Adrenal gland (tissue), 19 donors: ENCODE measurements at places on chromosomes 16 and 17. TPM values are rescaled to one million over a fixed set of nuclear protein-coding genes. Genes with fewer than 3 reads are reported as not detected.

NHERF2 gene
- 64.4 TPM for total RNA-seq

DNA sequence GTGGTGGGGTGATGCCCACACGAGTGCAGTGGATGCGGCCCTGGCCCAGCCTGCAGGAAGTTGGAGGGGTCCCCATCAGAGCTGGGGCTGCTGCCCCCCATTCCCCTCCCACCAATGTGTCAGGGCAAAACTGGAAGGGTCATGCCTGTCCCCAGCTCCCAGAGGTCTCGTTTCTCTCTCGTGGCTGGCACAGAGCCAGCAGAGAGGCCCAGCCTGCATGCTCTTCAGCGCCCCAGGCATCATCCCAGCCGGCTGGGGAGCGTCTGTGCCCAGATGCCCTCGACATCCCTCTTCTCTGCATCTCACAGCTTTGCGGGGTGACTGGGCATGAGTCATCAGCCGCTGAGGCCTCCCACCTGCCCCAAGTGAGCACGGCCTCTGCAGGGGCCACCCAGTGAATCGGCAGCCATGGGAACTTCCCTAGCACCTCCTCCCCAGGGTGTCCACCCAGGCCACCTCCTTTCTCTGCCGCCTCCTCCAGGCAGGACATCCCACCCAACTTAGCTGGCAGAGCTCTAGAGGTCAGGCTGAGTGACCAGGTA is 9.8 kb upstream of the CSNK1D start:
- DNase-seq = peak; percentile 89

TBC1D3C gene
- not detected for total RNA-seq

ZNF785 gene
- total RNA-seq = 14.6 TPM

GRCh38 chr17:79019632-79020584 is 4.1 kb upstream of the C1QTNF1 start:
- DNase-seq = peak; percentile 85

DNA sequence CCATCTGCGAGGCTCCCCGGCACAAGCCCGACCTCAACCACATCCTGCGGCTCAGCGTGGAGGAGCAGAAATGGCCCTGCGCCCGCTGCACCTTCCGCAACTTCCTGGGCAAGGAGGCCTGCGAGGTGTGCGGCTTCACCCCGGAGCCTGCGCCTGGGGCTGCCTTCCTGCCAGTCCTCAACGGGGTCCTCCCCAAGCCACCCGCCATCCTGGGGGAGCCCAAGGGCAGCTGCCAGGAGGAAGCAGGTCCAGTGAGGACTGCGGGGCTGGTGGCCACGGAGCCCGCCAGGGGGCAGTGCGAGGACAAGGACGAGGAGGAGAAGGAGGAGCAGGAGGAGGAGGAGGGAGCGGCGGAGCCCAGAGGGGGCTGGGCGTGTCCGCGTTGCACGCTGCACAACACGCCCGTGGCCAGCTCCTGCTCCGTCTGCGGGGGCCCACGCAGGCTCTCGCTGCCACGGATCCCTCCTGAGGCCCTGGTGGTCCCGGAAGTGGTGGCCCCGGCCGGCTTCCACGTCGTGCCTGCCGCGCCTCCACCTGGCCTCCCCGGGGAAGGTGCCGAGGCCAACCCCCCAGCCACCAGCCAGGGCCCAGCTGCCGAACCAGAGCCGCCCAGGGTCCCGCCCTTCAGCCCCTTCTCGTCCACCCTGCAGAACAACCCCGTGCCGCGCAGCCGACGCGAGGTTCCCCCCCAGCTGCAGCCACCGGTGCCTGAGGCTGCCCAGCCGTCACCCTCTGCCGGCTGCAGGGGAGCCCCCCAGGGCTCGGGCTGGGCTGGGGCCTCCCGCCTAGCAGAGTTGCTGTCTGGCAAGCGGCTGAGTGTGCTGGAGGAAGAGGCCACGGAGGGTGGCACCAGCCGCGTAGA is 13.1 kb upstream of the PRR35 start:
- DNase-seq = peak; percentile 87

GRCh38 chr17:22278302-22279275 is 586.3 kb downstream of the KCNJ18 start:
- DNase-seq = no peak

DNA sequence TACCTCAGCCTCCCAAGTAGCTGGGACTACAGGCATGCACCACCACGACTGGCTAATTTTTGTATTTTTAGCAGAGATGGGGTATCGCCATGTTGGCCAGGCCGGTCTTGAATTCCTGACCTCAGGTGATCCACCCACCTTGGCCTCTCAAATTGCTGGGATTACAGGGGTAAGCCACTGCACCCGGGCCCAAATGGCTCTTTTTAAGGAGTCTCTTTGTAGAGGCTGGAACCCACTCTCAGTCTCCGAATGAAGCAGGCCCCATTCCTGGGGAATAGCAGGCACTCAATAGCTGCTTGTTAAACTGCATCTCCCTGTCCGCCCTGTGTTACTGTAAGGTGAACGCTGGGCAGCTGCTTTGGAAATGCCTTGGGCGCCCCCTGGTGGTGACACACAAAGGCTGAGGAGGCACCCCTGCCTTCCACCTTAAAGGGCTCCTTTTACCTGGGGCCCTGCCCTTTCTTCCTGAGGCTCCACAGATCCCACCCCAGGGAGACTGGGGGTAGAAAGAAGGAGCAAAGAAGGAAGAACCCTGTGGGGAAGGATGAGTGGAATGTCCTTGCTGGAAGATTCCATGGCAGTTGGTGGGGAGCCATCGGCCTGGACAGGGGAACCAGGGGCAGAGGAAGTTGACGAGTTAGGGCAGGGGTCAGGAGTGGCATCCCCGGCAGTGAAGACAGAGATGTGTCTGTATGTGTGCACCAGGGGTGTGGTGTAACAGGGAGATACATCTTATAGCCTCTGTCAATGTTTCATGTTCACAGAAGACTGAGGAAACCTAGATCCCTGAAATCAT is 6.1 kb upstream of the SP2 start:
- DNase-seq = peak; percentile 93

DNA sequence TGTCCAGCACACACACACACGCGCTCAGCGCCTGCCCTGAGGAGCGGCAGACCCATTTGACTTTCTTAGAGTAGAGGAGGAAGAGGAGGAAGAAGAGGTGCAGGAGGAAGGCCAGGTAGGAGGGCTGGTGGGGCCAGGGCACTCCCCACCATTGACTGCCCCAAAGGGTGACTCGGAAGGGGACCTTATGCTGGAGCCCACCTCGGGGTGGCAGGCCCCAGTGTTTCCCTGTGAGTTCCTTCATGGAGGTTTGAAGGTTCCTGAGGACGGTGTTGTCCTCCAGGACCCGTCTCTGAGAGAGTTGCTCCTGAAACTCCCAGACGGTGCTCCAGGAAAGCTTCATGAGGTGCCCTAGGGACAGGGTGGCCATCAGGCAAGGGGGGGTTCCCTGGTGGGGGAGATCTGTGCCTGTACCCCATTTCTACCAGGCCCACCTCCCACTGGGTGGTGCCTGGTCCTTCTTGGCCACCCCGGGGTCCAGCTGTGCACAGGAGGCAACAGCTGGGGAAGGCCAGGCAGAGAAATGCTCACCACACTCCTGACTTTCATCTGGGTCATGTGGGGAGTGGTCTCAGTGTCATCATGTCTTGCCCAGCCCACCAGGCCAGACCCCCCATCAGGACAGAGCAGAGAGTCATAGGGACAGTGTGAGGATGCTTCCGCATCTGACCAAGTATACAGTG is 89.5 kb downstream of the TNFRSF13B start:
- no peak for DNase-seq

NACA2 gene
- total RNA-seq = not detected

DNA sequence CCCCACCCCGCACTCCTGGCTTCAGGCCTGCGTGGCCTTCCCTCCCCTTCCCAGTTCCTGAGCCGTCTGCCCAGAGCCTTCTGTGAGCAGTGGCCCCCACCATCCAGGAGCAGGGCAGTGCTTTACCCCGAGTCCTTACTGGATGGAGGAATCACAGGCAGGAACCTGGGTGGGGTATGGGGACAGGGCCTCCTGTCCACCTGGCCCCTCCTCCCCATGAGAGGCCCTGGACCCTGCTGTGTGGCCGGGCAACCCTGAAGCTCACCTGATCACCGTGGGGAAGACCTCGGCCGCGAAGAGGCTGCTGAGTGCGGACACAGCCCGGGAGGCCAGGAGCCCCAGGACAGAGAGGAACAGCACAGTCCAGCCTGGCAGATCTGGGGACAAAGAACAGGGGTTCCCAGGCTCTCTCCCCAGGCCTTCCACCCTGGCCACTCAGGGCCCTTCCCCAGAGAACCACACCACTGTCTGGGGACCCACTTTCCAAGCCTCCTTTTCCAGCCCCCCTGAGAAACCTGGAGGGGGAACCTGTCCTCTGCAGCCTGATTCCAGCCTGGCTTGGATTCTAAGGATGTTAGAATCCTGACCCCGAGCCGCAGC is 3.2 kb downstream of the SLC22A31 start:
- DNase-seq = no peak

- DNase-seq = no peak
These were observed 35.6 kb downstream of the CLEC3A start for GRCh38 chr16:78057803-78058564.

HYDIN gene
- total RNA-seq = 0.28 TPM

RNF227 gene
- total RNA-seq = 4.3 TPM

- DNase-seq = no peak
These were observed 346.5 kb upstream of the XYLT1 start for GRCh38 chr16:17817260-17817659.

GRCh38 chr16:1443980-1444729 is at the start of gene CCDC154:
TSS of gene CCDC154 (minus strand) at chr16:1444556. CDS start at chr16:1444322, 234 bp downstream.
- DNase-seq = peak; percentile 53

DNA sequence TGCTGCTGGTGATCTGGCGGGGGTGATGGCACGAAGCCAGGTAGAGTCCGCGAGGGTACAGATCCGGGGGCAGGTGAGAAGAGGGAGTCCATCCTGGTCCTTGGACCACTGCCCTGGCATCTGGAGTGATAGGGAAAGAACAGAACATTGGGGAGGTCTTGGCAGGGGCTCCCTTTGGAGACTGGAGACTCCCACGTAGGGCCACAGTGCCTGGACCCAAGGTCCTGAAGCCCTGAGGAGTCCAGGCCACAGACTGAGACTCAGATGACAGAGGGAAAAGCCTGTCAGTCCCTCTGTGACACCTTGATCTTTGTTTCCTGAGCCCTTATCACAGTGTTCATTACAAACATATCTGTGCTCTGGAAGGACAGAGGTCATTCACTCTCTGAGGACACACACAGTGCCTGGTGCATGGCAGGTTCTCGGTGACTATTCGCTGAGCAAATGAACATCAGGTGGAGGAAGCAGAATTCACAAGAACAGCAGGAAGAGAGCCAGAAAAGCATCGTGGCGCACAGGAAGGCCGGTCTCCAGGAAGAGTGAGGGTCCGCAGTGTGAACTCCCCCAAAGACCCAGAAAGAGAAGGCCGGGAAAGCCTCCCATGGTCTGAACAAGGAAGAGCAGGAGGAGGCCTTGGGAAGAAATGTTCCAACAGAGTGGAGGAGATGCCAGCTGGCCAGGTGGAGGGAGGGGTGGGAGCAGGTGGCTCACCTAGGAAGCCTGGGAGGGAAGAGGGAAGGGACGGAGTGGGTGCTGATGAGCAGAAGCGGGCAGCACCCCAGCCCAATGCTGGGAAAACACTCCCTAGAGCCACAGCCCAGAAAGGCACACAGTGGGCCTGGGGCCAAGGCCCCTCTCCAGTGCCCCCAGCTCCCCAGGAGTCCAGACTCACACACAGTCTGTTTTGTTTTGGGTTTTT is 20.5 kb downstream of the PEMT start:
- no peak for DNase-seq

ODAD4 gene
- not detected for total RNA-seq

KRTAP4-5 gene
- total RNA-seq = not detected

GRCh38 chr17:64281962-64282752 is 19.1 kb upstream of the TEX2 start:
- DNase-seq = peak; percentile 45

GRCh38 chr17:4198995-4199394 is 56.0 kb downstream of the CYB5D2 start:
- no peak for DNase-seq

DNA sequence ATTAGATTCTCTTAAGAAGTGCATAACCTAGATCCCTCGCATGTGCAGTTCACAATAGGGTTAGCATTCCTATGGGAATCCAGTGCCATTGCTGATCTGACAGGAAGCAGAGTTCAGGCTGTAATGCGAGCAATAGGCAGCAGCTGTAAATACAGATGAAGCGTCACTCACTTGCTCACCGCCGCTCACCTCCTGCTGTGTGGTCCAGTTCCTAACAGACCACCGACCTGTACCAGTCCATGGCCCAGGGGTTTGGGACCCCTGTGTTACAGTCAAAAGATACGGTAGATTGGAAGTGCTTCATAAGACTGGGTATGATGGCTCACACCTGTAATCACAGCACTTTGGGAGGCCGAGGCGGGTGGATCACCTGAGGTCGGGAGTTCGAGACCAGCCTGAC is 2.8 kb downstream of the STAT5A start:
- no peak for DNase-seq

DNA sequence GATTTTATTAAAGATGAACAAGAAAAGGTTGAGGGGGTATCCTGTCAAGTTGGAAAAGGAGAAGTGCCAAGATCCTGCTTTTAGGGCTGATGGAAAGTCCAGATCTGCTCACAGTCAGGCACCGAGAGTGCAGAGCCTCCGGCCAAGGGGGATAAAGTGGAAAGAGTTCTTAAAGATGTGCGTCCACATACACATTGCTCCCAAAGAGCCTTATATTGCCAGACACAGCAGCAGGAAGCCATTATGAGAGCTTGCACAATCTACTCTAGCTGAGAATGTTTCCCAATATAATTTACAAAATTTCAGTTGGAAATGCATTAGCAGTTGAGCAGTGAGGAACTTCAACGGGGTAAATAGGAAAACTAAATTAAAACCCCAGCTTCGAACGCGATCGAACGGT is 95.6 kb downstream of the SALL1 start:
- DNase-seq = no peak

DNA sequence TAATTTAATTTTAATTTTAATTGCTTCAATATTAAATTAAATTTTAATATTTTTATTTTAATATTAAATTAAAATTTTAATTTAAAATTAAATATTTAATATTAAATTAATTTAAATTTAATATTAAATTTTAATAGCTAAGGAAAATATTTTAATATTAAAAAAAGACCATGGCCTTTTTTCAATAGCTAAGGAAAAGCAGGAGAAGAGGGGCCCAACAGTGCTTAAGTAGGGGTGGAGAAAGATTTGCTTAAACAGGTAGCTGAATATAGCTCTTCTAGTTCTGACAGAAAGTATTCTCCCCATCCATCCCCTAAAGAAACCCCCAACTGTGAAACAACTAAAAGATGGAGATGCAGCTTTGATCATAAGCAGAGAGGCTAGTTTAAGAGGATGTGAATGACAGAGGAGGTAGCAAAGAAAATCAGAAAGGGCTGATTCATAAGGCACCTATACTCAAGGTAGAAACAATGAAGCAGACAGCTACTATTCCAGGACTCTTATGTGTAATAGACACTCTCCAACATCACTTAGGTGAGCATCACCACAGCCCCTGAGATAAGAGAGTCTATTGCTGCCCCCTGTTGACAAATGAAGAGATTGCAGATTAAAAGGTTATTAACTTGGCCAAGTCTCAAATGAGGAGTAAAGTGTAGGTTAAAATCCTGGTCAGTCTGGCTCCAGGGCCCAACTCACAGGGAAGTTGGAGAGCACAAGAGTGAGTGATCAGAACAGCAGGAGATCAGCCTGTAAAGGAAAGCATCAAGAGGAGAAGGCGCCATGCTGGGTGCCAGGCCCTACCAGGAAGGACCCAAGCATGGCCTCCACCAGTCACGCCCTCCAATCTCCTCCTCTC is 7.8 kb upstream of the RNASEK start:
- peak; percentile 29 for DNase-seq
